ENCODE measurements at places on chromosomes 3 and 15.

DNA sequence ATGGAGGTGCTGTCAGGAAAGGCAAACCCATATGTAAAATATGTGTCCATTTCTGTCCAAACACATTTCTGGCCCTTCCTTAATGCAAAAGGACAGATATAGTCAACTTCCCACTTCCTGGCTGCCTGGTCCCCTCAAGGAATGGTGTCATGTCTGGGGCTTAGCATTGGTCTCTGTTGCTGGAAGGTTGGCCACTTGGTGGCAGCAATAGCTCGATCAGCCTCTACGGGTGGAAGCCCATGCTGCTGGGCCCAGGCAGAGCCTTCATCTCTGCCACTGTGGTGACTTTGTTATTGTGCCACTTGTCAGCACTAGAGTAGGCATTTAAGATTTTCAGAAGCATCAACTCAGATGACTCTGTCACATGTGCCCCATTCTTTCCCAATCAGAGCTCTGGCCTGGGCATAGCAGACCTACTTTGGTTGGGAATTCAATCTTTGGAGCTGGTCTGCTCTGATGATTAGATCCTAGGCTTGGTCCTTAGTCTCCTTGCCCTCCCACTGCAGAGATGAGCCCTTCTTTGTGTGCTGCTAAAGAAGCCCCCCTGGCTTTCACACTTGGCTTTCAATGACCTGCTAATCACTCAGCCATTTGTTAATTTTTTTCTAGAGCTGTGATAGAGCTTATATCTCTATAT lies 51.0 kb upstream of the SPSB4 start:
- peak; percentile 67 for DNase-seq

DNA sequence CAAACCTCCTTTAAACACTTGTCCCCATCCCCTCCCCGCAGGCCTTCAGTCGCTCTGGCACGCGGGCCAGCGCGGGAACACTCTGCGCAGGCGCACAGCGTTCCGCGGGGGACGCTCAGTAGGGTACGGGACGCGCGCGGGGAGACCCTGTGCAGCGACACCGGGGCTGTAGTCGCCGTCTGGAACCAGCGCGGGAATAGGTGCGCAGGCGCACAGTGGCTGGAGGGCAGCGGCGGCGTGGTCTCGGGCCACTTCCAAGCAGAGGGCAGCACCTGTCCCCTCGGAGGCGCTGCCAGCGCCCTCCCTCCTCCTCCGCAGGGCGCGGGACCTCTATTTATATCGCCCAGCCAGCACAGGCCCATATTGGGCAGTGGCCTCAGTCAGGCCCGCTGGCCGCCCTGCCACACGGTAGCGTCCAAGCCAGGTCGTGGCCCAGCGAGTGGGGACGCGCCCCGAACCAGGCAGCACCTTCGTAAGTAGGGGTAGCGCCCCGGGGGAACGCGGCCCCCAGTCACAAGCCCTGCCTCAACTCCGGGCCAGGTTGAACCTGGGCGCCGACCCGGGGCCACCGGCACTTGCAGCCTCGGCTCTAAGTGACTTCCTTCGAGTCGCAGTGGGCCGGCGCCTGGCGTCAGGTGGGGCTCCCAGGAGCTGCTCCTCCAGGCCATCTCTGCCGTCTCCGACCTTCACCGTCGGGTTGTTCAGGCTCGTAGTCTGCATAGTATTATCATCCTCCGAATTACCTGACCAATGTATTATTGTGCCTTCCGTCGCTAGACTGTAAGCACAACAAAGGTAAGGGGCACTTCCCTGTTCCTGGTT lies at the start of gene KBTBD12:
Gene KBTBD12 (plus strand): TSS at position 118 of the 822 bp plus-strand sequence. CDS start 7,830 bp downstream, outside the sequence.
- no peak for DNase-seq

DNA sequence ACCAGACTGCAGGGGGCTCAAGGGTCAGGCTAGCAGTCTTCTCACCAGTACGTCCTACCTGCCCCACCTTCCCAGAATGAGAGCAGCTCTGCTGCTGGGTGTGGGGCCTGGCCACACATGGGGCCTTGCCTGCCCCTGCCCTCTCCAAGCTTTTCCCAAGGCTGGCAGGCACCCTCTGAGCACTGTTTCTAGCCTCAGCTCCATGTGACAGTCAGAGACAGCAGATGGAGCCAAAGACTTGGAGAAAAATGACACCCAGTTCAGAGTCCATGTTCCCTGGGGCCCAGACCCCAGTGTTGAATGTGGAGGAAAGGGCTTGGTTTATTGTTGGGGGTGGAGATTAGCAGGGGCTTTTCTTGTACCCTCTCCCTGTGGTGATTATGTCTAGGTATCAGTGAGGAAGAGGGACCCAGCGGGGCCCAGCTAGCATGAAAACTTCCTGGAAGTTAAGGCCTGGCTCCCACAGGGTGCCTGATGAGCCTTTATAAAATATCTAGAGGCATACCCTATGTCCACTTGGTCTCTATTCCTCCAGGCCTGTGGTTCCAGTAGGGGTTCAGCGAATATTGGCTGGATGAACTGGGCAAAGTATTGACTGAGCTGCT lies 153.8 kb downstream of the EEFSEC start:
- DNase-seq = no peak

DNA sequence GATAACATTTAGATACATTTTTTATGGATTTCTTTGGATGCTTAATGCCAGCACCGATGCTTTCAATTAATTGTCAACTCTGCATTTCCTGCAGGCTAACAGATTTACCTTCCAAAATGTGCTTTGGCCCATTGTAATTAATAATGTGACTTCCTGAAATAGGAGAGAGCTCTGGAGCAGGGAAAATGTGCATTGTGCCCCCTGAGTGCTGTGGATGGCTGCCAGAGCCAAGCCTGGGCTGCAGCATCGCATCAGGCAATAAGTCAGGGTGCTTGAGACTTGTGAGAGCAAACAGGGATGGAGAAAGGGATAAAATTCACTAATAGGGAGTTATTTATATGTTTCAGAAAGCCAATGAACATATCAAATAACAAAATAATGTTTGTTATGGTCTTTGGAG lies 133.8 kb downstream of the MOBP start:
- DNase-seq = no peak

DNA sequence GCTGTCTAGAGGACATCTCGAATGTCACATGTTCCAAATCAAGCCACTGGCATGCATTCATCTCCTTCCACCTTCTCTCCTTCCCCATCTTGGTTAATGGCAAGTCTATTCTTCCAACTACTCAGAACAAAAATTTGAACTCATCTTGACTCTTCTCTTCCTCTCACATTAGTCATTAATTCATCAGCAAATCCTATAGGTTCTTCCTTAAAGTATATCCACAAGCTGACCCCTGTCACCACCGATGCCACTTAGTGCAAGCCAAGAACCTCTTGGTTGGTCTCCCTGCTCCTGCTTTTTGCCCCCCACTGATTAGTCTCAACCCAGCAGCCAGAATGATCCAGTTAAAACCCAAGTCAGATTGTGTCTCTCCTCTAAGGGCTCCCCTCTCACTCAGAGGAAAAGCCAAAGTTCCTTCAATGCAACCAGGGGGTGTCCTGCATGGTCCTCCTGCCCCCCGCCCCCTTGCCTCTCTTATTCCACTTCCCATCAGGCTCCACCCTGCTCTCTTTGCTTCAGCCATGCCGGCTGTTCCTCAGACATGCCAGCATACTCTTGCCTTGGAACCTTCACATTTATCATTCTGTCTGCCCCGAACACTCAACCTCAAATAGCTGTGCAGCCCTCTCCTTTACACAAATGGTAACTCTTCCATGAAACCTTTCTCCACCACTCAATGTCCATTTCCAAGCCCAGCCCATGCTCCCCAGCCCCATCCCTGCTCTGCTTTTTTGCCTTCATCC lies 1.0 kb upstream of the GALNT15 start:
- DNase-seq = no peak

DNA sequence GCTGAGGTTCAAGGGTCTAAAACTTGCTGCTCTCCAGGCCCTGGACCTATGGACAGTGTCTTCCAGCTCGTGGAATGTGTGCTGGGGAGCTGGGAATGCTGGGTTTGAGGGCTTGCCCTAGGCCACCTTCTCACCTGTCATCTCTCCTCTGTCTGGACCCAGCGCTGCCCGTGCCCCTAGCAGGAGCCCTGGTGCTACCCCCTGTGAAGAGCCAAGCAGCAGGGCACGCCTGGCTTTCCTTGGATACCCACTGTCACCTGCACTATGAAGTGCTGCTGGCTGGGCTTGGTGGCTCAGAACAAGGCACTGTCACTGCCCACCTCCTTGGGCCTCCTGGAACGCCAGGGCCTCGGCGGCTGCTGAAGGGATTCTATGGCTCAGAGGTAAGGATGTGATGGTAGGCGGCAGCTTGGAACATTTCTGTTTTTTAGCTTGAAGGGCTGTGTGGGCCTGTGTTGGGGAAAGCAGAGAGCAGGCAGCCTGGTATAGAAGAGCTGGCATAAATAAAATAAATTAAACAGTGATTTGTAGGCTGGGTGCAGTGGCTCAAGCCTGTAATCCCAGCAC lies 5.1 kb downstream of the CHRD start:
- DNase-seq = no peak

DNA sequence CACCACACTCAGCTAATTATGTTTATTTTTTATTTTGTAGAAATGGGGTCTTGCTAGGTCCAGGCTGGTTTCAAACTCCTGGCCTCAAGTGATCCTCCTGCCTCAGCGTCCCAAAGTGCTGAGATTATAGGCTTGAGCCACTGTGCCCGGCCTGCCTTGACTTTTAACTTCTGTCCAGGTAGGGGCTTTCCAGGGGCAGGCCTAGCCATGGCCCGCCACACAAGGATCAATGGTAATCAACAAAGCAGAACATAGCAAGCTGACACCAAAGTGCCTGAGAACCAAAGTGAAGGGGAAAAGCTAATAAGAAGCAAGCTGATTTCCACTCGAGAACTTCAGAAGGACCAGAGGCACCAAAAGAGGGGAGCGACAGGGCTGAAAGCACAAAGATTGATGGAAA lies 9.4 kb upstream of the CRTC3 start:
- no peak for DNase-seq

DNA sequence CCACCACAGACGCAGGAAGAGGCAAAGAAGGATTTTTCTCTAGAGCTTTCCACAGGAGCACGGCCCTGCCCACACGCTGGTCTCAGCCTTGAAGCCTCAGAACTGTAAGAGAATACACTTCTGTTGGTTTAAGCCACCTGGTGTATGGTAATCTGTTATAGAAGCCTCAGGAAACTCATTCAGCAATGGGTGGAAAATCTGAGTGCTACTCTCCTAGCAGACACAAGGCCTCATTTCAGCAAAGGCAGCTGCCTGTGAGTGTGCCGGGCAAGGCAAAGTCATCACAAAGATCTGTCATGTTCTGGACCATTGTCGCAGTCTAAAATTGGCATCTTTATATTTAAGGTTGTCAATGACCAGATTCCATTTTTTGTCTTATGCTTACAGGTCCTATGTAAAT lies 31.0 kb downstream of the ATP10A start:
- no peak for DNase-seq

GRCh38 chr3:47614788-47615187 lies 36.1 kb upstream of the CSPG5 start:
- DNase-seq = no peak

GRCh38 chr3:56207922-56208321 lies 260.3 kb downstream of the ERC2 start:
- no peak for DNase-seq

GRCh38 chr3:125221831-125222230 lies 9.3 kb upstream of the SLC12A8 start:
- peak; percentile 40 for DNase-seq

- DNase-seq = no peak
Measured at GRCh38 chr15:45891766-45892165, 256.9 kb downstream of the SQOR start.

DNA sequence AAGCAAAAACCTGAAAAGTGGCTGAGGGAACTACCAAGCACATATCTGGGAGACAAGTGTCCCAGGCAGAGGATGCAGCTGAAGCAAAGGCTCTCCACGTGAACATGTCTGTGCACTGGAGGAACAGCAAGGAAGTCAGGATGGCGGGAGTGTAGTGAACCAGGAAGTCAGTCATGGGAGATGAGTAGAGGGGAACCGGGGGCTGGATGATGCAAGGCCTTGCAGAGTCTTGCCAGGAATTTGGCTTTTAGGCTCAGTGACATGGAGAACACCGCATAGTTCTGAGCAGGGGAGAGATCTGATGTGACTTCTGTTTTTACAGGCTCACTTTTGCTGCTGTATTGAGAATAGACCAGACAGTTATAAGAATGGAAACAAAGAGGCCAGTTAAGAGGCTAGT lies 19.0 kb downstream of the C2CD4A start:
- DNase-seq = peak; percentile 36

GRCh38 chr15:34654625-34655024 lies 71.2 kb upstream of the GOLGA8B start:
- no peak for DNase-seq

- DNase-seq = no peak
Measured at GRCh38 chr3:78845605-78846004, 922.2 kb downstream of the ROBO1 start.

DNA sequence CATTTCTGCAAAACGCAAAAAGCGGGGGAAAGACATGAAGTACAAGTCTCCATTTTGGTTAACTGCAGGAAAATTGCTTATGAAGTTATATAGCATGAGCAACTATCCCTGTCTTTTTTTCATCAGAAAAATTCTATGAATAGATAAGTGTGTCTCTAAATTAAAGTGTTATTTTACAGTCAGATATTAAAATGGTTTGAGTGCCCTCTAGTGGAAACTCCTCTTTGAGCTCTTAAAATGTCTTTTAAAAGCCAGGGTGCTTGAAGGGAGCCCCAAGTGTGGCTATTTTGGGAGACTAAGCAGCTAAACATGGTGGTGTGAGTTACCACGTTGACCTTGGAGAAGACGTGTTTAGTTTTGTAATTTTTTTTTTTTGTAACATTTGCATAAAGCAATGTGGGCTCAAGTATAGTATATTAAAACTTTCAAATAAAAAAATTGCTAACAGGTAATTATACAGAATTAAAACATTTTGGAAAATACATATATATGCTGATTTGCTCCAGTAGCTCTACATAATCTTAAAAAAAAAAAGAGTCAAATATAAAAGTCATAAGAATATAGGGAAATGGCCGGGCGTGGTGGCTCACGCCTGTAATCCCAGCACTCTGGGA lies 77.2 kb downstream of the PPP2R3A start:
- DNase-seq = peak; percentile 55

DNA sequence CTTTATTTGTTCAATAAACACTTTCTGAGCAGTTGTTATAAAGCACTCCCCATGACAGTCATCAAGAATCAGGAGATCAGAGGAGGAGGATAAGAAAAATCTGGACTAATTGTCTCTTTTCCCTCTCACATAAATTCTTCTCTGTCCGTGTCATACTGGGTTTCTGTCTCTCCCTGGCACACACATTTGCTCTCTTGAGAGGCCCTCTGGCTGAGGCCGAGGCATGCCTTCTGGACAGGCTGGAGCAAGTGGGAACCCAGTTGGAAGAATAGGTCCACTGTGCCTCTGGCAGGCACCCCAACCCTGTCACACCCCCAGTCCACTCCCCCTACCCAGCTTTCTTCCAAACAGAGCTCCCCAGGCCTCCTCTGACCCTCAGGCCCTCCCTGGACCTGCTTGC lies 315.8 kb downstream of the UACA start:
- no peak for DNase-seq

- DNase-seq = no peak
Measured at GRCh38 chr3:55486101-55486856, 827 bp downstream of the WNT5A start.

Data from inflammatory macrophage treated with lipopolysaccharide for 4 hours (primary cell).